ENCODE measurements at places on chromosomes 7 and 10. TPM values are rescaled to one million over a fixed set of nuclear protein-coding genes. Genes with fewer than 3 reads are reported as not detected.

Gene SAMD9L
- 0.85 TPM for total RNA-seq

Gene TAF3
- 2.9 TPM for total RNA-seq

Gene PNLIPRP3
- total RNA-seq, result 13.5 TPM

Gene FXYD4
- not detected for total RNA-seq

Gene PKD1L1
- total RNA-seq, result not detected

Gene KLF14
- total RNA-seq, result not detected

Gene UFSP1
- total RNA-seq, result 3.5 TPM

Gene TRPV5
- not detected for total RNA-seq

Gene PAX4
- not detected for total RNA-seq

Gene HK1
- 244 TPM for total RNA-seq

Gene STAG3
- total RNA-seq, result 0.14 TPM

Gene ZNF727
- total RNA-seq, result not detected

Gene EIF4EBP2
- 15.2 TPM for total RNA-seq

Gene FLNC
- total RNA-seq, result 0.84 TPM

Gene NRP1
- 34.3 TPM for total RNA-seq

Gene PAPOLB
- not detected for total RNA-seq

Gene AQP1
- not detected for total RNA-seq

Gene LIPF
- not detected for total RNA-seq

Gene PNLIPRP1
- total RNA-seq, result not detected

Gene MAT1A
- not detected for total RNA-seq

Gene CYP26A1
- not detected for total RNA-seq

Gene GNAT3
- not detected for total RNA-seq

Gene CLEC2L
- total RNA-seq, result not detected

Gene KAZALD1
- total RNA-seq, result 3.8 TPM

Gene ZP3
- total RNA-seq, result 2.5 TPM

Gene ACSL5
- not detected for total RNA-seq

Gene HABP2
- not detected for total RNA-seq

Gene CALCR
- not detected for total RNA-seq

Gene C10orf62
- total RNA-seq, result not detected

Gene TMEM176B
- total RNA-seq, result not detected

Gene C10orf67
- total RNA-seq, result 0.28 TPM

Gene MRC1
- total RNA-seq, result not detected

Gene CEP41
- total RNA-seq, result 11.5 TPM

Gene COL17A1
- total RNA-seq, result 507 TPM

Gene GOLGA7B
- 0.28 TPM for total RNA-seq
